SJCRH30 (cell line): ENCODE measurements at places on chromosomes 7 and 10.

GRCh38 chr7:130070861-130071622 lies 708 bp downstream of the KLHDC10 start:
- DNase-seq, result peak; percentile 45

DNA sequence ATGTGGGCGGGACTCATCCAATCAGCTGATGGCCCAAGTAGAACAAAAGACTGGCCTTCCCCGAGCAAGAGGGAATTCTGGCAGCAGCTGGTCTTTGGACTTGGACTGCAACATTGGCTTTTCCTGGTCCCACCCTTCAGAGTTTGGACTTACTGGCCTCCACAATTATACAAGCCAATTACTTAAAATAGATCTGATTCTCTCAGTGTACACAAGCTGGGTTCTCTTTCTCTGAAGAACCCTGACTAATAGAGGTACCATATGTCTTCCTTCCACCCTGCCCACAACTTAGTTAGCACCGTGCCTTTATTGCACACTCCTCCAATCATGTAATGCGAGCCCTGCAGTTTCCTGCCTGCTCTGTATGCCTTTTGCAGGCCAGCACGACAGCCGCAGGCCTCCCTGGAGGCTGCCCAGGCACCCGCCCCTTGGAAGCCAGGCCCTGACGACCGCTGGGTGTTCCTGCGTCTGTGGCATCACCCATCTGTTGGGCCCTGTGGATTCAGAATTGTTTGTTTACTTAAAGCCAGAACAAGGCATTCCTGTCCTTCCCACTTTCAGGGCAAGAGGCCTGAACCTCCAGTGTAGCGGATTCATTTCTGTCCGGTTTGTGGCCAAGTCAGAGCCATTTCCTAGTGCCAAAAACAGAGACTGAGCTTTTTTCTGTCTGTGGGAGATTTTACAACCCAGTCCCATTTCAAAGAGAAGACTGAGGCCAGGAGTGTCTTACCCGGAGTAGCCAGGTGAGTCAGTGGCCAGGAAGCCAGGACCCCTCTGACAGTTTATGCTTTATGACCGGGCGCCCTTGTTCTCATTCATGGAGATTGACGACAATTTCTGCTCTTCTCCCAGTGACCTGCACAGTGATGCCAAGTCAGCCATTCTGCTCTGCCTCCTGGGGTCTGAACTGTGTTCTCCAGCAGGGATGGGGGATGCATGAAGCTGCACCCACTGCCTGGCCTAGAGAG lies 968 bp upstream of the INMT start:
- peak; percentile 93 for DNase-seq

- no peak for DNase-seq
Measured at GRCh38 chr10:46239993-46240683, 46.7 kb upstream of the ANTXRL start.

GRCh38 chr10:45000138-45000751 lies 478 bp upstream of the ZNF22 start:
- DNase-seq, result peak; percentile 48

- no peak for DNase-seq
Measured at GRCh38 chr7:140333223-140333622, 65.1 kb downstream of the SLC37A3 start.

DNA sequence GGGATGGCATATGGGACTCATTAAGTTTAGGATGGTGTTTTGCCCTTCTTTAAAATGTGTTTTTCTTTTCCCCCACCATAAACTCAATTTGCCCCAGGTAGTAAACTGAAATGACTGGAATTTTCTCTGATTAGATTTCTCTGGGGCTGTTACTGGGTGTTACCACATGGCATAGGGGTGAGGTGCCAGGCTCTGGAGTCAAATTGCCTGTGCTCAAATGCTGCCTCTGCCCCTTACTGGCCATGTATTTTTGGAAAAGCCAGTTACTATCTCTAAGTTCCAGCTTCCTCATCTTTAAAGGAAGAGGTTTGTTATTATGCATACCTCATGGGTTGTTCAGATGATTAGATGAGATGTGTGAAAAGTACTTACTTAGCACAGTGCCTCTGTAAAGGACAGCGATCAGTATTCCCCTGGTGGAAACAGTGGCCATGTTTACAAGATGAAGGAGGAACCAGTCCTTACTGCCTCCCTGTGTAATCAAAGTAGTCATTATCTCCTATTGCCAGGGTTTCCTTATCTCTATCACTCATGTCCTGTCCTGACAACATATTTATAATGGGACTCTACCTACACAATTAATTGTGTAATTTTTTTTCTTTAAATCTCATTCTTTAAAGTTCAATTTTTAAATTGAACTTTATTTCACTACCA lies 352.0 kb downstream of the KCNMA1 start:
- no peak for DNase-seq

- no peak for DNase-seq
Measured at GRCh38 chr7:159030490-159031134, 114.1 kb downstream of the VIPR2 start.

GRCh38 chr10:2716596-2716995 lies 350.8 kb upstream of the PFKP start:
- no peak for DNase-seq

- DNase-seq, result peak; percentile 78
Measured at GRCh38 chr7:105387508-105388355, 989 bp downstream of the SRPK2 start.

GRCh38 chr7:31302356-31302755 lies 38.2 kb downstream of the NEUROD6 start:
- no peak for DNase-seq

DNA sequence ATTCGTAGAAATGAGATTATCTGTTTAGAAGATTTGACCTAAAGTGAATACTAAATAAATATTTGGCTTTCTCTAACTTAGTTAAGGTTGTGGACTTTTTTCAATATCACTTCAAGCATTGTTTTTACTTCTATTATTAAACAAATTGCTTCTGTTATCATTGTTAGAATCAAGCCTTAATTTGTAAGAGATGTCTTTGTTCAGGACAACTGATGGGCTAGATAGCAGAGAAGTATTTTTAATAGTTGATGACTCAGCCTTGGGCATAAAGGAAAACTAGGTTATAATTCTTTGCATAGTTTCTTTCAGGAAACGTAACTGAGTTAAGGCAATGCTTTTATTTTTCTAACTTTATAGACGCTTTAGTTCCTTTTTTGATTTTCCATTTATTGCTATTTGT lies 128.8 kb upstream of the SMIM30 start:
- DNase-seq, result no peak

GRCh38 chr10:11617233-11617632 lies 5.8 kb upstream of the USP6NL start:
- no peak for DNase-seq

GRCh38 chr10:89346405-89347254 lies 18.8 kb downstream of the IFIT3 start:
- no peak for DNase-seq

- no peak for DNase-seq
Measured at GRCh38 chr7:40356312-40356711, 221.5 kb downstream of the SUGCT start.

DNA sequence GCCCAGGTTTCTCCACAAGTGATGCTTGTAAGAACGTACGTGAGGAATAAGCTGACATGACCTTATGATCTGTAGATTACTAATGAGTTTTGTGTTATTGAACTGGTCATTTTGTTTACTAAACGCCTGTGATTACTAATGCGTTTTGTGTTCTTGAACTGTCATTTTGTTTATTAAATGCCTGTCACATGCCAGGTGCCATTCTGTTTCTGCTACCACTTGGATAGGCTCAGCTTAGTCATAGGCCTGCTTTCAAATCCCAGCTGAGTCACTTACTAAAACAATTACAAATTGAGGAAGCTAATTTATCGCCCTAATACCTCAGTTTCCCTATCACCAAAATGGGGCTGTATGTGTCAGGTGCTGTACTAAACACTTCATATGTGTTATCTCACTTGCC lies 4.7 kb upstream of the HGF start:
- DNase-seq, result no peak

DNA sequence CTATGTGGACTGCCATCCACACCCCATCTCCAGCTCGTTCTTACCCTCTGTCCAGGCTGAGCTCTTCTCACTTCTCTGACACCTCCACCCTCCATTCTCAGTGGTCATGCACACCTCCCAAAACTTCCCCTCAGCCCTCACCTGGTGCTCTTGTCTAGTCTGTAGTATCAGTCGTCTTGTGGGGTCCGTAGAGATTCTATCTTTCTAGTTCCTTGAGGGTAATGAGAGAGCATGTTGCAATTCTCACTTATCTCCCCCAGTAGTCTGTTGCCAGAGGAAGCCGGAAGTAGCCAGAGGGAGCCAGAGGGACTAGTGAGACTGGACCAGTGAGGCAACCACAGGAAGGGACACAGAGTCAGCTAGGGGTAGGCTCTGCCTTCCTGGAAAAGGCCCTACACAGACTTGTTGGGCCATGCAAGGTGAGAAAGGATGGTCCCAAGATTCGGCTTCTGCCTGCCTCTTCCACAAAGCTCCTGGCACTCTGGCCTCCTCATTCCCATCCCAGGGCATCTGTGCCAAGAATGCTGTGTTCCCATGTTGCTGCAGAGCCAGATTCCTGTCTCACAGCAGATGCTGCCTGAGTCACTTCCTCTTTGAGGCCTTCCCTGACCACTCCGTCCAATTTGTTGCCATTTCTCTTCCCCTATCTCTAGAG lies 50.6 kb upstream of the DUSP5 start:
- peak; percentile 51 for DNase-seq

- no peak for DNase-seq
Measured at GRCh38 chr7:96591900-96592676, 117.6 kb downstream of the SEM1 start.

- DNase-seq, result peak; percentile 68
Measured at GRCh38 chr7:65239707-65240352, 133.8 kb upstream of the ZNF92 start.

GRCh38 chr7:84040355-84040754 lies 154.2 kb downstream of the SEMA3A start:
- DNase-seq, result no peak

DNA sequence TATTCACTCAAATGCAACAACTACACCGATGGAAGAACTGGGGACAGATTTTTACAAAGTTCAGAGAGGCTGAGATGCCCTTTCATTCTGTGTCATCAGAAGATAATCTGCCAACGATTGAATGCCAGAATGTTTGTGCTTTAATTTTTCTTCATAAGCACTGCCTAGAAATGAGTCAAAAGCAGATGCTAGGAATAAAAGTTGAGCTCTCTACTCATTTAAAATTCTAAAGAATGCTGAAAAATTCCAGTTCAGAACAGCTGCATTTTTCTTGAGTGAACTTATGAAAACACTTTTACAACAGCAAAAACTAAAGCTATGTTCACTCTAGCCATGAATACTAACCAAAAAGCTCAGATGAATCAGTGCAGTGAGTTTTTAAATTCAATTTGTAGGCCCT lies 22.3 kb upstream of the FAM133B start:
- DNase-seq, result peak; percentile 55

GRCh38 chr7:114048386-114049235 lies 129.8 kb upstream of the PPP1R3A start:
- peak; percentile 74 for DNase-seq

DNA sequence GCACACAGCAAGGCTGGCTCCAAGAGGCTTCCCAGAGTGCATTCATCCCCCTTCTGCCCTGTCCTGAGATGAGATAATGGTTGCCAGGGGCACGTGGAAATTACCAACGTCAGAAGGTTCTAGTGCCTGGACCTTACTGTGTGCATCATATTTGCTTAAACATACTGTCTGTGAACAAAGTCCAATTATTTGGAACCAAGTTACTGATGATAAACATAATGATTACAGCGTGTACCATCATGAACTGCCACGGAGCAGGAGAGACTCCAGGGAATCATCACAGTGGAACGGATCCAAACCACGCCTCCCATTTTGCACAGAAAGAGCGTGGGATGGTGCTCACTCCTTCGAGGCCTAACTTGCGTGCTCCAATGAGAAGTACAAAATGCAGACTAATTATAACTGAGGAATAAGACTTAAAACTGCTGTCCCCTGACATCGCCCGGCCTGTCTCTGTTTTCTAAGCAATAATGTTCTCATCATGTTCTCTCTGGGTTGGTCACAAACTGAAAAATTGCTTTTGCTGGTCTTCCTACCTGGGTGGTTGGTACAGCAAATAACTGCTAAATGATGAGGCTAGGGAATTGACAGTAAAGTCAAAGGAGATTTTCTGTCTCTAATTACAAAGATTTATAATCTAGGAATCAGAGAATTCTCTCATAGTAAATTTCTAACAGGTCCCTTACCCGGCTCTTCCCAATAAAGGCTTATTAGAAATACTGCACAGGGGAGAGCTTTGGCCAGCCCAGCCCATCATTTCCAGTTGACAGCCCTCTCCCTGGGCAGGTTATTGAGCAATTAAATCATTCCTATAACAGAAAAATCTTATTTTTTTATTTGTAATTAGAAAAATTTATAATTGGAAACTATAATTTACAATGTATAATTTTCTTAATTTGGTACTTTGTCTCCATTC lies 182.2 kb downstream of the CAMK1D start:
- no peak for DNase-seq

DNA sequence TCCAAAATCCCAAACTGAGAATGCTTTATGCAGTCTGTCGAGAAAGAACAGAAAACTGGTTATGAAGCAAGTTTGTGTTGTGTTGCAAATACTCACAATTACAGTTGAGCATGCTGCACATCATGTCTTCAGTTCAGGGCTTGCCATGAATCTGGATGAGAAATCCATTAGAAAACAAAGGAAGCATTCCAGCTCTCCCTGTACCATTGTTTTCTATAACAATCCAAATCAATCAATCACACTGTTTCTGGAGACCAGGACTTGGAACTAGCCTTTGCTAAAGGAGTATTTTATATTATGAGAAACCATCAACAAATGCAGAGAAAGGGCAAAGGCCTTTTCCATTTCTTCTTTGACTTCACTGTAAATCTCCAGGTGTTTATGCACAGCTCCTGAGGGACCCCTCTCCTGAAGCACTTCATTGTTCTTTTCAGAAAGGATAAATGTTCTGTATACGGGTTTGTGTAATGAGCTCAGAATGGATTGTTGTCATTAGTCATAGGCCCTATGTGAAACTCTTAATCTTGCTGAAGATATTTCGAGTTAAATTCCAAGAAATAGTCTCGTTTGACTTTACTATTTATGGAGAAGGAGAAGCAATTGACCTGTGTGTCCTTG lies 364.7 kb upstream of the POM121L12 start:
- no peak for DNase-seq

GRCh38 chr10:129586898-129587443 lies 119.9 kb downstream of the MGMT start:
- DNase-seq, result no peak

DNA sequence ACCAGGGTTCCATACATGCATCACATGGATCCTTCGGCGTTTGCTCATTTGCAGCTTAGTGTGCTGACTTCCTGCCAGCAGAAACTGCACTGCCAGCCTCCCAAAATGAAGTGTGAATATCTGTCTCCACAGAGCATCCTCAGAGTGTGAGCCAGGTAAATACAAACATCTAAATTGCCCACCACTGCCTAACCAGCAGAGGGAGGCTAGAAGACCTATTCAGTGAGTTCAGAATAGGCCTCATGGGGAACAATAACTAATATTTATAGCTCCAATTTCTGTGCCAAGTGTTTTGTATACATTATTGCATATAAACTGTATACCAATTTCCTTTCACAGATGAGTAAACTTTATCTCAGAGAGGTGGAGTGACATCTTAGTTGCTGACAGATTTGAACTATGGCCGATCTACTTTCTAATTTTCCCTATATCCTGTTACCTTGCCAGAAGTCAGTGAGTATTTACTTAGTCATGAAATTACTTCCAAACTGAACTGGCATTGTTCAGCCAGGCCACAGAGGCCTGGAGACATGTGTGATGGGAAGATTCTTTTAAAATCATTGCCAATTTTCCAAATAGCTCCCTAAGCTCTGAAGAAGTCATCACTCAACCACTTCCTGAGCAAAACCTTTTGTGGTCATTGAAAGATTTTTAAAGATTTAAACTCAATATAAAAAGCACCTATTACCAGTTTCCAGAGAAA lies 926.5 kb upstream of the GHITM start:
- DNase-seq, result no peak

GRCh38 chr10:116398224-116398623 lies 29.4 kb upstream of the PNLIPRP3 start:
- peak; percentile 73 for DNase-seq

- DNase-seq, result no peak
Measured at GRCh38 chr7:155725006-155725355, 80.5 kb downstream of the RBM33 start.
